GM12891 (cell line): ENCODE measurements at places on chromosomes 16 and 17.

DNA sequence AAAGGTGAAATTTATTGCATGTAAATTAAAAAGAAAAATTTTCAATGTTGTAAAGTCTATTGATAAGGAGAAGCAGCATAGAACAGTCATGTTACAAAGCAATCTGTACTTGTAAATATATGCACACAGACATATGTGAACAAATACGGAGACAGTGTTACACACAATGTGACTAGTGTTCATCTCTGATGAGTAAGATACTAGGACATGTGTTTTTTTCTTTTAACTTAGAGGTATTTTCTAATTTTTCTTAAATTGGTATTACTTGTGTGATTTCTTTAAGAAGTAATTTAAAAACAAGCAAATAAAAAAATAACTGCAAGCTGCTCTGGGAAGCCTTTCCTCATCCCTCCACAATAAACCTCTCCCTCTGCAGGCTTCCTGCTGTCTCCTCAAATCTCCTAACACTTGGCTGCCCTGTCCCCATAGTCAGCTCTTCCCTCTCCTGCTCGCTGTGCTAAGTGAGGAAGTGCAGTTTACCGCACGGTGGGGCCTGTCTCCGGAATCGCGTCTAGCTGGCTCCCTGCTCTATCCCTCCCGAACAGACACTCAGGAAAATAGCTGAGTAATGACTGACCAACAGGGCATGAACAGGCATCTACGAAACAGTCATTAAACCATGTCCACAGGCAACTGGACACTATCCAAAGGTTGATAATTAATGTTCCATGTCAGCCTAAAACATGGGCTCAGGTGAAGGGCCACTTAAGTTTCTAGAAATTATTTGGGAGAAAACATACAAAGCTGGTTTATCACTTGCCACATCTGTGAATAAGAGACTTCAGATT lies 35.9 kb downstream of the CMTM4 start:
- DNase-seq = no peak

DNA sequence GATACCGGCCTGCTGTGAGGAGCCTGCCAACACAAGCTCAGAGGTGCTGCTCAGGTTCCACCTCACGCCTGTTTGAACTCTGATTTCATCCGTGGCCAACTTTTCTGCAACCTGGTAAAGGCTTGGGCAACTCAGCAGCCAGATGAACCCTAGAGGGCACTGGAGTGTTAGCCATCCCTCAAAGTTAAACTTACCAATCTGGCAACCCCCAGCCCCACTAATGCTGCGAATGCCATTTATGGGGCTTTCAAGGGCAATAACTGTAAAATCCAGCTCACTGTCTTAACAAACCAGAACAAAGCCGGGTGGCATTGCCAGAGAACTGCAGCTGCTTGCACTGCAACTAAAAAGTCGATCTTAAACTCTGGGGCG lies 105.5 kb downstream of the AXIN2 start:
- DNase-seq = no peak

DNA sequence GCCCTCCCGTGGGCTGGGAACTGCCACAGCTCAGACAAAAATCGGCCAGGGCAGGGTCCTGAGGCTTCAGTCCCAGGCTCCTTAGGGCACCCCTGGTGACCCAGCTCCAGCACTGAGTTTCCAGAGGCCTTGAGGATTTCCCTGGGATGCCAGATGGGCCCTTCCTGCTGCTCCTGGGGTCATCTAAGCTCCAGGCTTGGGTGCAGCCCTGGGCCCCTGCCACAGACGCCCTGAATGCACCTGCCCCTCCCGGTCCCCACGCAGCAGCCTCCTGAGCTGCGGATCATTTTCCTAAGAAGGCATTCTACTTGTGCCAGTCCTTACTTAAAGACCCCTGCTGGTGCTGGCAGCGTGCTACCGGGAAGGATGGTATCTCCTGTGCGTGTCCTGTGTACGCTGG lies 6.0 kb upstream of the RNPS1 start:
- no peak for DNase-seq

GRCh38 chr17:7502987-7503386 lies 18.8 kb downstream of the POLR2A start:
- DNase-seq = no peak

DNA sequence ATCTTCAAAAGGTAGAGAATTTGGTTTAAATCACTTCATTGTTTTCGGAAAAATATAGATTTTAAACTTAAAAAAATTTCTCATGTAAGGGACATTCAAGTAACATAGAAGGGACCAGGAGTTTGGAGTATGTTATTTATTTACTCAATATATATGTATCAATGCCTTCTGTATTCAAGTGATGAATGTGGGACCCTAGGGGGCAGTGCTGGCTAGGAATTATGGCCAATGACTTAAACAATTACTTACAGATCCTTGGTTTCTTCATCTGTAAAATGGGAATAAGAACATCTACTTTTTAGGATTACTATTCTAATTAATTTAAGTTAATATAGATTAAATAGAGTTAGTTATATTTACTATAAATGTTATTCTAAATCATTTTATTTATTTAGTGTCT lies 886.3 kb upstream of the RBFOX1 start:
- no peak for DNase-seq

- DNase-seq = no peak
These were observed 188.7 kb upstream of the AXIN2 start for GRCh38 chr17:65750166-65750565.

DNA sequence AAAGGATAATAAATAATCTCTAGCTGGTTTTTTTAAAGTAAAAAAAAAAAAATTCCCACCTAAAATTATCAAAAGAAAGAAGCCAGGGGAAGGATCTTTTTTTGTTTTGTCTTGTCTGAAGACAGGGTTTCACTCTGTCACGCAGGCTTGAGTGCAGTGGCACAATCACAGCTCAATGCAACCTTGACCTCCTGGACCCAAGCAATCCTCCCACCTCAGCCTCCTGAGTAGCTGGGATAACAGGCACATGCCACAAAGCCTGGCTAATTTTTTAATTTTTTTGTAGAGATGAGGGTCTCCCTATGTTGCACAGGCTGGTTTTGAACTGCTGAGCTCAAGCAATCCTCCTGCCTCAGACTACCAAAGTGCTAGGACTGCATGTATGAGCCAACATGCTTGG lies 78.4 kb upstream of the STAC2 start:
- DNase-seq = no peak

DNA sequence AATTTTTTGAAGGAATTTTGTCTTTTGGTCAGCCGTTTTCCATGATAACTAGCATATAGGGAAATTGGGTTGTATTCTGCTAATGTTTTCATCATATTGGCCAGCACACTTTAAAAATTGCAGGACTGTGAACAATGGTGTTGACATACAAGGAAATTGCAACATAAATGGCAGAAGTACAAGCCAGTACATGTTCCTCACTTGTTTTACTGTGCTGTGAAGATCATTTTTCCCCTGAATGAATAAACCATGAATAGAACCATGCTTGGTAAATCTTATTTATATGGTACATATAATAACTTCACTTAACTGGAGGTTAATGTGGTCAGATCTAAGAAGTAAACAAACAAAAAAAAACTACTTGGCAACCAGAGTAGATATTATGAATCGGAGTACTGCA lies 22.8 kb downstream of the OMG start:
- no peak for DNase-seq

- no peak for DNase-seq
These were observed 1.8 kb upstream of the GINS2 start for GRCh38 chr16:85690469-85691064.

- no peak for DNase-seq
These were observed 29.2 kb upstream of the ABR start for GRCh38 chr17:1208966-1209365.

- DNase-seq = no peak
These were observed 27.9 kb downstream of the IGFBP4 start for GRCh38 chr17:40470932-40471828.

DNA sequence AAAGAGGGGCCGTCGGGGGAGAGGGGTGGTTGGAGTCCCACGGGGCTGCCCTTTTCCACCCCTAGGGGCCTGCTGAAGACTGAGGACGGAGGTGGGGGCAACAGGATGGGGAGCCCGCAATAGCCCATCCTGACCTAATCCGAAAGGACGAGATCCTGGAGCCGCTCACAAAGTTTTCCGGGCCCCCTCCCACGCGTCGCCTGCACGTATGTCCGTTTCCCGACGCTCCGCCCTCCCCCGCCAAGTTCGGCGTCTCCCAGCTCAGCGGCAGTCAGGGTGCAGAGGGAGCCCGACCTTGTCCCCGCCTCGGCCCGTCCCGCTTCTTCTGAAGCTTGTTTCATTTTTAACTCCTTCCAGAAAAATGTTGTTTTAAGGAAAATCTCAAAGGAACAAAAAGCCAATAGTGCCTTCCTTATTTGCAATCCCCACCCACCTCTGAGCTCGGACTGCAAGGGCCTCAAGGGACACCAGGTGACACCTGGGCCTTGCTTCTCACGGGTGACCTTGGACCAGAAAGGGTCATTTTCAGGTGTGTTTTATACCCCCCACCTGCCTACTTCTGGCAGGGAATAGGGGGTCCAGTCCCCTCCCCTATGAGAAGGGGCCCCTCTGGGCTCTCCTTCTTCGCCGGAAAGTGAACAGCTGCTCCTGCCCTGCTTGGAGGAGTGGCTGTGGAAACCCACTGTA lies 3.4 kb upstream of the ZNF423 start:
- no peak for DNase-seq

- no peak for DNase-seq
These were observed 100.7 kb downstream of the SALL1 start for GRCh38 chr16:51050377-51050706.

- DNase-seq = peak; percentile 60
These were observed 11.1 kb downstream of the PIMREG start for GRCh38 chr17:6455321-6455705.

DNA sequence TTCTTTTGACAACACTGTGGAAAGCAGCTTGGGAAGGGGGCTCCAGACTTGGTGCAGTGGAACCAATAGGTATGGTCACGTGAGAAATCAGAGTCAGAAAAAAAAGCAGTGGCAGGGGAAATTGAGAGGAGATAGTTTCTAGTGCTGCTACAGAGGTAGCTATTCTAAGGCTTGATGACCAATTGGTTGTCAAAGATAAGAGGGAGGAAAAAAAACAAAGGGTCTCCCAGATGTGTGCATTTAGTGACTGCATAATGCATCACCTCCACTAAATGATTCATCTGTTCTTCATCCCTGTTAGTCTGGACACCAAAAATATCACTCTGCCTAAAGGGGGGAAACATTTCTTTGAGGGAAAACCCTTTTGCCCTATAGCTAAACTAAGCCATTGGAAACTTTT lies 56.5 kb downstream of the PIGL start:
- DNase-seq = no peak

DNA sequence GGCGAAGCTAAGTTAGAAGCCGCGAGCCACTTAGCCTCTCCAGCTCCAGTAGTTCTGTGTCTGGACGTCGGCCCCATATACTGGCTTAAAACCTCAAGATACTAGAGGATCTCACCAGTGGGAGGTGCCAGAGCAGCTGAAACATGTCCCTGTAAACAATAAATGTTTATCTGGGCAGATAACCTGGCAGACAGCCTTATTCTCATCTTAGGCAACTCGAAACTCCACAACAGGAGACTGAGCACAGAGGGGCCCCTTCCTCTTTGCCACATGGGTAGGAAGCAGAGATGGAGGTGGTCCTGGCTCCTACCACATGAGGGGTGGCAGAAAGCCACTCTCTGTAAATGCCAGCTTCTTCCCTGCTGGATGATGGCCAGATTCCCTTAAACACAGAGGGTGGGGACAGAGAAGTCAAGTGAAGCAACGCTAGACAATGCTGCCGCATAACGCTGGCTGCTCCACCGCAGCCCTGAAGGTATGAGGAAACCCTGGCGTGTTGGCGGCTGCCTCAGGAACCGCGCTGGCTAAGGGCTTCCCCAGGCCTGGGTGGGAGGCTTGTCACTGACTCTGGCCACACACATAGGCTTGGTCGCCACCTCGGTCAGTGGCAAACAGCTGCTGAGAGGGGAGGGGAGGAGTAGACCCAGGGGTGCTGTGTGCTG lies 67.9 kb downstream of the HIC1 start:
- DNase-seq = peak; percentile 32

- DNase-seq = no peak
These were observed 87.5 kb downstream of the AXIN2 start for GRCh38 chr17:65473985-65474384.

DNA sequence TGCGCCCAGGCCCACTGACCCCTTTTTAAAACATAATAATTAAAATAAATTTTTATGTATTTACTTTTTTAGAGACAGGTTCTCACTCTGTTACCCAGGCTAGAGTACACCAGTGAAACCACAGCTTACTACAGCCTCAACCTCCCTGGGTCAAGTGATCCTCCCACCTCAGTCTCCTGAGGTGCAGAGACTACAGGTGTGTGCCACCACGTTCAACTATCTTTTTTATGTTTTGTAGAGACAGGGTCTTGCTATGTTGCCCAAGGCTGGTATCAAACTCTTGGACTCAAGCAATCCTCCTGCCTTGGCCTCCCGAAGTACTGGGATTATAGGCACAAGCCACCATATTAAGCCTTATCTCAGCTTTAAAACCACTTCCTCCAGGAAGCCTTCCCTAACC lies 56.1 kb upstream of the BCAR1 start:
- no peak for DNase-seq
